ENCODE measurements at places on chromosomes 6 and 20.

DNA sequence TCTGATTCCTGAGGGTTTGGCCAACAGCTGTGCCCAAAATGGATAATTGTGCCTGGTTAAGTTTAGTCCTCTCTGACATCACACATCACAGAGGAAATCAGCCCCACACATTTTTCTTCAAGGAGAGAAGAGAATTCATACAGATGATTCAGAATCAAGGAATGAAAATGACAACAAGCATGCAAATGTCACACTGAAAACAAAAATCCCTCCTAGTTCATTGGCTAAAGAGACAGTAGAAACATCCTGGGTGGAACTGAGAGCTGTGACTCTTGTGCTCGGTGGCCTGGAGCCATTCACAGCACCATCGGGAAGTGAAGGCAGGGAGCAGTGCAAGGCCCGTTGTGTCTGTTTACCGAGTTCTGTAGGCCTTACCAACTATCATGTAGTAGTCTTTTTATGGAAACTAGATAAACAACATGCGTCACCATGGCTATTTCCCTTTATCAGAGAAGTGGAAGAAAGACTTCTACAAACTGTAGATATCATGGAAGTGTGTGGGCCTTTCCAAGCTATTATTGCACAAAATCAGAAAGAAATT is 81.7 kb upstream of the TENT5A start:
- H3K27me3 ChIP-seq, result no peaks in the 10 kb centered on the region
- no peak overlapping the region for H3K4me3 ChIP-seq
- H3K36me3 ChIP-seq, result no peaks in the 10 kb centered on the region
- DNase-seq, result no peak
- H3K27ac ChIP-seq, result no peak overlapping the region

GRCh38 chr6:133380723-133381122 is 139.6 kb downstream of the EYA4 start:
- no peaks in the 10 kb centered on the region for H3K36me3 ChIP-seq
- no peak overlapping the region for H3K27ac ChIP-seq
- H3K4me1 ChIP-seq, result no peaks in the 10 kb centered on the region

DNA sequence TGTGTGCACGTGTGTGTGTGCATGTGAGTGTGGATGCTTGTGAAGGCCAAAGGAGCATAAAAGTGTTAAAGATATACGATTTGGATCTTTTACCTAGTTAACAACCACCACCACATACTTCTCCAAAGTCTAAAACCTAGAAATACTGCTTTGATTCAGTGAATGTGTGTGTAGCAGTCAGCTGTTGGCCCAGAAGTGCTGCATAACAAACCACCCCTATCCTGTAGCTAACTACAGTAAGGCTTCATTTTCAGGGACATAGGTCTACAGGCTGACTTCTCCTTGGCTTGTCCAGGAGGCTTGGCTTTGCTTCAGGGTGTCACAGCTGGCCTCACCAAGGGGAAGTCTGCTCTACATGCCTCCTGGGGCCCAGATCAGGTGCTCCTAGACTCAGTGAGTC is 2.4 kb upstream of the CST8 start:
- H3K27me3 ChIP-seq, result no peaks in the 10 kb centered on the region
- H3K36me3 ChIP-seq, result no peaks in the 10 kb centered on the region
- no peak overlapping the region for H3K4me3 ChIP-seq
- no peak for DNase-seq
- H3K4me1 ChIP-seq, result no peaks in the 10 kb centered on the region

DNA sequence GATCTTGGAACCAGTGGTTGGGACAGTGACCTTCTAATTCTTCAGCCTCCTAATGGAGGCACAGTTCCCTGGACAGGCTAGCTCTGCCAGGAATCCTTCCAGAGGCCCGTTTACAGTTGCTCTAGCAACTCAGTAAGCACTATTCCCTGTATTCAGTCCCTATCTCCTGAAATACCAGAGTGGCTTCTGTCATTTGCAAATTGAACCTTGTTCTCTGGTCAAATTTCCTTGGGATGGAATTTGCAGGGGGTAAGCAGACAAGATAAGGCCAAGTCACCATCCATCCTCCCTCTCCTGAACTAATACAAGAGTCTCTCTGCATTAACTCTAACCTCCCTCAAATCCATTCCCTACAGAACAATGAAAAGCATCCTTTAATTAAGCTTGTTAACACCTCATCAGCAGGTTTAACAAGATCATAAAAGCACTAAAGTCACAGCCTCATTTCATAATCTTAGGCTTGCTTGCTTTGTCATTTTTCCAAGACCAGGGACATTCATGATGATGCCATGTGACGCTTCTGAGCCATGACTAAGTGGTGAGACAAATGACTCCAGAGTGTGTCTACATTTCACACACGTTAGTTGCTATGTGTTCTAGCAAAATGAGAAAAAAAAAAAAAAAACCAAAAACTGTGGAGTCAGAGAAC is 37.1 kb downstream of the SLC22A23 start:
- no peak overlapping the region for H3K27ac ChIP-seq
- no peaks in the 10 kb centered on the region for H3K27me3 ChIP-seq
- DNase-seq, result no peak
- H3K36me3 ChIP-seq, result no peaks in the 10 kb centered on the region
- peaks cover 11% of the 10 kb centered on the region for H3K4me1 ChIP-seq

DNA sequence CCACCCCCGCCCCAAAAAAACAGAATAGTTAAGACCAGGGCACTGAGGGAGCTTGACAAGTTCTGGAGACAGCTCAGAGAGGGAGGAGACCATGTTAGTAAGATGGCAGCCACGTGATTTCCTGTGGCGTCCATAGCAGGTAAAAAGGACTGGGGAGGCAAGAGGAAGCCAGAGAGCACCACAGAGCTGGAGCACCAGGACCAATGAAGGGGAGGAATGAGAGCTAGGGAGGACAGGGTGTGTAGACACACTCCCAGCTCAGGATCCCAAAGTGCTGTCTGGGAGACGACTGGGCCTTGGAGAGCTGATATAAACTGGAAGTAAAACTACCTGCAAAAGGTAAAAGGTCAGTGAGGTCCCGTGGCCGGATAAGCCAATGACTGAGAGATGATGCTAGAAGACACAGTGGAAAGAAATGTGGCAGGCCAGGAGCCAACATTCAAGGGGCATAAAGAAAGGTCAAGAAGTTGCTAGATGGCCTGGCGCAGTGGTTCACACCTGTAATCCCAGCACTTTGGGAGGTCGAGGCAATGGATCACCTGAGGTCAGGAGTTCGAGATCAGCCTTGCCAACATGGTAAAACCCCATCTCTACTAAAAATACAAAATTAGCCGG is 39.0 kb downstream of the SLC23A2 start:
- H3K27ac ChIP-seq, result no peak overlapping the region
- no peaks in the 10 kb centered on the region for H3K27me3 ChIP-seq
- H3K36me3 ChIP-seq, result no peaks in the 10 kb centered on the region

- no peaks in the 10 kb centered on the region for H3K36me3 ChIP-seq
- H3K27me3 ChIP-seq, result no peaks in the 10 kb centered on the region
- no peaks in the 10 kb centered on the region for H3K4me1 ChIP-seq
- no peak overlapping the region for H3K27ac ChIP-seq
These were observed 803 bp downstream of the MICB start for GRCh38 chr6:31498748-31499147.

DNA sequence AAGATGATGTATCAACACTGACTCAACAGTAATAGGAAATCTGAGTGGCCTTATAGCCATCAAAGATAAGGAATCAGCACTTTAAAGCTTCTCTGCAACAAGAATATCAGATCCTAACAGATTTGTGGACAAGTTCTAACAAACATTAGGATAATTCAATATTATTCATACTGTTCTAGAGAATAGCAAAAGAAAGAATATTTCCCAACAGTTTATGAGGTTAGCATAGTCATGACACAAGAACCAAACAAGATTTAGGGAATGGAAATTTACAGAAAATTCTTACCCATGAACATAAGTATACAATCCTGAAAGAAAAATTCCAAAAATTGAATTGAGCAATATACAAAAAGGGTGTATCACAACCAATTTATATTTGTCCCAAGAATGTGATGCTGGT is 64.3 kb upstream of the BTBD3 start:
- no peak overlapping the region for H3K4me3 ChIP-seq
- no peak overlapping the region for H3K27ac ChIP-seq
- H3K4me1 ChIP-seq, result peaks cover 2% of the 10 kb centered on the region
- DNase-seq, result no peak
- H3K36me3 ChIP-seq, result no peaks in the 10 kb centered on the region
- H3K27me3 ChIP-seq, result no peaks in the 10 kb centered on the region

All from iPS DF 6.9 (cell line).